ENCODE measurements at places on chromosomes 5 and 9.

DNA sequence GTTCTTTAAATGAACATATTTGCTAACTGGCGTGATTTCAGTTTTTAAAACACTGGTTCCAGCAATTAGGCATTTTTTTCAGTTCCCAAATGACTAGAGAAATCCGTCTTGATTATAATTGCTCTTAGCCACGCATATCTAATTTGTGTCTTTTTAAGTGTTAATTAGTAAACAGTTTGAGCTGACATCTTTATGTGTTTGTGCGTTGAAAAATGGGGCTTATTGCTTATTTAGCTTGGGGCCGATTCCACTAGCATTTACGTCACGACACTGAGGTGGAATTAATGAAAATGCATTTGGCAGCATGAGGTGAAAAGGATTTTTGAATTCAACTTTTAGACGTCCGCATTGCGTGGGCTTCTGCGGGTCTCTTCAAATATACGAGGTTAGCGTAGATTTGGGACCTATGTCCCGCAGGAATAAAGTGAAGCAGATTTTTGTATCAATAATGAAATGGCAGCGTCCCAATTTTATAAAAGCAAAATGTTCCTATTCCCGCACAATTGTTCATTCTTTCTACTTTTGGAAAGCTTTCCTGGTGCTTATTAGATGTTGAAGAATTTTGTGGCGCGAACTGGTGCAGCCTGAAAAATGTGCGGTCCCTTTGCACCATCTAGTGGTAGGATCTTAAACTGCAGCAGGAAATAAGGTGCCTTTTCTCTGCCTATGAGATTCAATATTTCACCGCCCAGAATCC lies 122.7 kb upstream of the LMX1B start:
- DNase-seq = peak; percentile 65

- no peak for DNase-seq
Observed at GRCh38 chr5:57825031-57825686, 342.5 kb upstream of the ACTBL2 start.

DNA sequence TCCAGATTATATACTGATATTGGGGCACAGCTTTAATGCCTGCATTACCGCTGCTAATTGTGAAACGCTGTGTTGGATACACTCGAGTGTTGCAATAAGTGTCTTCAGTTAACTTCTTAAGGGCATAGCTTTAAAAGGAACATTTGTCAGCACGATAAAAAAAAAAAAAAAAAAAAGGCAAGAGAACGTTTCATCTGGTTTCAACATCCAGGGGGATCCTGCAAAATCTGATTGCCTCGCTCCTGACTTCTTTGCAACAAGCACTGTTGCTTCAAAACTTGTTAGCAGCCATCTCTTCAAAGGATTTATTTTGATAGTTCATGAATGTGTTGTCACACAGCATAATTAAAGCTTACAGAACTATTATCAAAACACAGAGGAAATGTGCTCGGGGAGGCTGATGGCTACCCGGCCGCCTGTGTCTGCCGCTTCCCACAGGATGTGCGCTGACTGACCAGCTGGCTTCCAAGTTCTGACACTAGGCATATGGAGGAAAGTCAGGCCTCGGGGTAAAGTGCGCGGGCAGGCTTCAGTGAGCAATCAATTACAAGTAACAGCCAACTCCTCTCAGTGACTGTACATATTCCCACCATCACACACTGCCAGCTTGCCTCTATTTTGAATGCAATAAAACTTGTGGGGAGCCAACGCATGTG lies 77.7 kb downstream of the EBF1 start:
- peak; percentile 29 for DNase-seq

- no peak for DNase-seq
Observed at GRCh38 chr5:128199104-128199503, 115.5 kb downstream of the SLC12A2 start.

GRCh38 chr5:172370237-172370640 lies 84.1 kb downstream of the SH3PXD2B start:
- no peak for DNase-seq

DNA sequence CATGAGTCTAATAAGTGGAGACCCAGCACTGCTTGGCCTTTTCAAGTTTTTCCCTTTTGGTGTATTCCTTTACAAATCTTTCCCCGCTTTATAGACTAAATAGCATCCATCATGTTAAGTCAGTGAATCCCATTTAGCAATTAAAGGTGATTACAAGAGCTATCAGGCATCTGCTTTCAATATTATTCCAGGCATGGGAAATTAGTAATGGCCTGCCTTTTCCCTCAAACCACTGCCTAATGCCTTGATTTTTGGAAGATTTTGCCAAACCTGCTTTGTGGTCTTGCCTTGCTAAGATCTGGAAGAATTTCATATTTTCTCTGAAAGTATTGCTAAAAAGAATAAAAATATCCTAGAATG lies 102.8 kb upstream of the GNA14 start:
- no peak for DNase-seq

- DNase-seq = no peak
Observed at GRCh38 chr5:178602752-178603151, 12.6 kb upstream of the COL23A1 start.

GRCh38 chr9:98583417-98583816 lies 125.3 kb downstream of the GABBR2 start:
- no peak for DNase-seq

GRCh38 chr9:26163931-26164330 lies 485.7 kb upstream of the TUSC1 start:
- no peak for DNase-seq

- peak; percentile 32 for DNase-seq
Observed at GRCh38 chr9:33166231-33167083, 679 bp downstream of the B4GALT1 start.

DNA sequence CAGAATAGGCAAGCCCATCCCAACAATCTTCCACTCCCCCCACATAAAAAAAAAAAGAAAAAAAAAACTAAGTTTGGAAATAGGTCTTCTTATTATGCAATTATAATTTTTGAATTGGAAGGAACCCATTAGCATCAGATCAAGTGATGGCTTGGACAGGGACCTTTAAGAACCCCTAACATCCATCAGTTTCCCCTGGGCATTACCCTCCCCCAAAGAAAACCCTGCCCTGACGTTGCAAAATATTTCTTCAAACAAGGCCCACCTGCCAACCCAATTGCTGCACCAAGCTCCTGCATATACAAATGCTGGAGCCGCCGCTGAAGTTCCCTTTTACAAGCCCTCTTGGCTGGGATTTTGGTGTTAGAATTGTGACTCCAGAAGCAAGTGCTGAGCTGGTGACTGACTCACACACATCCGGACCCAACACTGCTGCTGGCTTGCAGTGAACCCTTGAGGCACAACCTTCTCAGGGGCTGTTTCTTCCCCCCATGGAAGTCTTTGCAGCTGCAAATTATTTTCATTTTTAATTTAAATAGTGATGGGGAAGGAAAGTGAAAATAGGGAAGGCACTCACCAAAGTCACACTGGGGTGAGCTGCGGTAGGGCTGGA lies 56.1 kb upstream of the AFAP1L1 start:
- DNase-seq = no peak

- no peak for DNase-seq
Observed at GRCh38 chr9:79707589-79707988, 135.8 kb downstream of the TLE4 start.

- DNase-seq = no peak
Observed at GRCh38 chr5:143177263-143177983, 226.1 kb downstream of the NR3C1 start.

DNA sequence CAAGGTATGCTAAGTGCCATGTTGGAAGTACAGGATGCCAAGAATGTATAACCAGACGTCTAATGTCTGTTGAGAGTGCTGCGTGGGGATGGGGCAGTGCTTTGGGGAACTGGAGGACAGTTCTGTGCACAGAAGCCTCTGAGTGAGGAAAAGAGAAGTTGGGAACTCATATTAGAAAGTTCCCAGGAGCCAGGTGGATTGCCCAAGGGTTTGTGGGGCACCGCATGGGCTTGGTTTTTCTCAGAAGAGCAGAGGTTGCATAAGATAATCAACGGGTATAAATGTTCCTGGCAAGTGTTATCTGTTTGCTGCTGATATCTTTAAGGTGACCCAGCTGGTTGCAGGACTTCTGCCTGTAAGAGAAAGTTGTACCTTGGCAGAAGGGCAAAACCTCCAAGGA lies 13.1 kb downstream of the HRH2 start:
- no peak for DNase-seq

GRCh38 chr9:91714020-91714806 lies 235.8 kb downstream of the ROR2 start:
- no peak for DNase-seq

DNA sequence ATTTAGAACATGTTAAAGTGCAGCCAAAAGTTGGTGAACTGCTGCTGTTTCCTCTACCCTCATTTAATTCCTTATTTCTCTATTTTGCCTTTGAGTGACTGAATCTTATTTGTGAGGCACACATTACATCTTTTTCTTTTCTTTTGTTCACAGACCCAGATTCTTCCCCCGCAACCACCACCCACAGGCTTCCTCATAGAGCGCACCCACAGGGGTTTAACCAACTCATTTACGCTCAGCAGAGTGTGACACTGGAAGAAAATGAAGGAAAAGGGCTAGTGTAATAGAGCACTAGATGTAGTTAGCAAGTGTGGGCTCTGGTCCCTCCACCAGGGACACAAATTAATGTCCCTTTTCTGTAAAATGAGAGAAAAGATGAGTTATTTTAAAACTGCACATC lies 200.7 kb downstream of the PARP8 start:
- DNase-seq = no peak

- no peak for DNase-seq
Observed at GRCh38 chr5:36701085-36701698, 94.8 kb downstream of the SLC1A3 start.

- no peak for DNase-seq
Observed at GRCh38 chr5:158055111-158055501, 196.2 kb upstream of the CLINT1 start.

- no peak for DNase-seq
Observed at GRCh38 chr9:12716823-12717600, 23.8 kb downstream of the TYRP1 start.

DNA sequence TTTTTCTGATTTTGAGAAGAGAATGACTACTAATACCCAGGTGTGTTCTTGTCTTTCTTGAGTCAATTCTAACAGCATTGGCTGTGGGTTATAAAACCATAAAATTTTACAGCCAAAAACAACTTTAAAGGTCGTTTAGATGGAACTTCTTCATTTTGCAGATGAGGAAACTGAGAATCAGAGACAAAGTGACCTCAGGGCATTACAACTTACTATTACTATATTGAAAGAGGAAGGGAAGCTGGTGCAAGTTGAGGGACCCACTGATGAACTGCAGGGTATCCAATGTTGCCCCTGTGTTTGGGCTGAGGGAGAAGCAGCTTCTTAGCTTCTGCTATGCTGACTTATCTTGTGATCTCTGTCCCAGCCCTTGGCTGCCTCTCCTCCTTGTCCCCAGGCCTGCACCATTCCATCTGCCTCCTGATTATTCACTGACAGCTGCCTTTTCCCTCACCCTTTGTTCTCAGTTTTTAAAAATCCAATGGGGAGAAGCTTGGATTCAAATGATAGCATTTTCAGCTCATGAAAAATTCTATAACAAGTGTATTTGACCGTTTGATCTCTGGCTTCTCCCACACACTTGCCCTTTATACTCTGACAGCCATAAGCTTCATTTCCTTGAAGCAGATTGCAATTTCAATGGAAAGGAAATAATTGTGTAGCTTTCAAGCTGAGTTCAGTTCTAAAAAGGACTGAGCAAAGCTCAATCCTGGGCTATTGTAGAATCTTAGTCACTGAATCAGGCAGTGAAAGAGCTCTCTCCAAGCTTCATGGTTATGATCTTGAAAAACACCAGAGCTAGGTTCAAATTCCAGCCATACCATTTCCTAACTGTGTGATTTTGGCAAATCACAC lies 68.5 kb downstream of the TMC1 start:
- DNase-seq = peak; percentile 22

DNA sequence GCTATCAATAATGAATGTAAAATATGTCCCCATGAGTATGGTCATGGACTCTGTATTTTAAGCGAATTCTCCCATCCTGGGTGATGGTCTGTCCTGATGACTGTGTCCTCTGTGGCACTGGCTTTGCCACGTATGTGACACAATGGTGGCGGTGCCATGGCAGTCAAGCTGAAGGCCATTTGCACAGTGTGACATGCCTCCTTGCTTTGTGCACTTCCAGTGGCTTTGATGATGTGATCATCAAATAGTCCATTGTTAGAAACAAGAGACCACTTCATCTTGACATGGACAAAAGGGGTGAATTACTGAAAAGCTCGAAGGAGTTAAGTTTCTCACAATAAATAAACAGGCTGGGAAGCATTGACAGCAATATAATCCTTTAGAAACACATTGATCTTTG lies 31.0 kb upstream of the PRRC1 start:
- no peak for DNase-seq

DNA sequence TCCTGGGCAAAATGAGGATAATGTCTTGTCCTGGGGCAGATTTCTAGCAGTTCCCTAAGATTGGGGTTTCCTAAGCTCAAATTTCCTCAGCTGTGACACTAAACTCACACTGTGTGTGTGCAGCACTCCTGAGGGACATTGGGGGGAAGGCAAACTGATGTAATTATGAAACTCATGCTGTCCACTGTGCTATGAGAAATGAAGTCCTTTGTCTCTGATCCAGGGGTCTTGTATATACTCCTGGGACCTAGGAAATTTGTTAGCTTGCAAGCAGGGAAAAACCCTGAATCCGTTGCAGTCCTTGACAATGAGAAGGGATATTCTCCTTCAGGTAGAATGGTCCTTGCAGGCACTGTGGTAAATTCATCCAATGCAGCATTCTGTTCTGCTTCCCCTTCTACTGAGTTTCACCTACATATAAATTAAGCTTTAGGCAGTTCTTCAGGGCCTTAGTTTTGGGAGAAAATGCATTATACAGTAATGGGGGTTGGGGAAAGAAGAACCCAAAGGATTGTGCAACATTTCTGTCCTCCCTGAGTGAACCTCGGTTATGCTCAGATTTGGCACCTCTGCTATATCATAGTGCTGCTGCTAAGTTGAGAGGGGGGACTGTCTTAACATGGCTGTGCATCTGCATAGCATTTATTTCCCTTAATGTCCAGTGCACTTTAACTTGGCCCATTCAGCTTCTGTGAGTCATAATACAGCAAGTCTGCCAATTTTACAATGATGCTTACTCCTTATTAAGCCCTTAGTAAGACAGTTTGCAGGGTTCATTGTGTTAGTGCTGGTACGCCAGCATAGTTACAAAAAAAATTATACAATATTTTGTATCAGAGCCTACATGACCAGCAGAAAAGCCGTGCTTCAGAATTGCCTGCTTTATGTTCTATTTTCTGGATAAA lies 80.2 kb downstream of the PJA2 start:
- DNase-seq = peak; percentile 49

- peak; percentile 62 for DNase-seq
Observed at GRCh38 chr5:137995077-137995748, 37.7 kb downstream of the FAM13B start.

DNA sequence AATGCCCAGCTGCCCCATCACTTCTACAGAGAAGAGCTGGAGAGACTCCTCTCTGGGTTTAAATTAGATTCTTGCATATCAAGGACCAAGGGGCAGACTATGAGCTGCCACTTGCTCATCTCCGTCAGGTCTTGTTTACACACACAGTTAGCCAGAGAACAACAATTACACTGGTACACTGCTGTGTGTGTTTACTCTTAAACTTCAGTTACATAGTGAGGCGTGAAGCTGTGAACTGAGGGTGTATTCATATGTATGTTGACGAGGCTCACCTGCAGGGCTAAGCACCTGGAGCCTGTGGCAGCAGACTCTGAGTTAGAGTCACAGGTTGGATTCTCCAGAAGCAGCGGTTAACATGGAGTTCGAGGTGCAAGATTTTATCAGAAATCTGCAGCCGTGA lies 155.4 kb upstream of the ANKH start:
- DNase-seq = no peak

GRCh38 chr5:72241346-72242003 lies 78.6 kb downstream of the MRPS27 start:
- DNase-seq = no peak

- DNase-seq = no peak
Observed at GRCh38 chr9:112881331-112881730, 9.3 kb downstream of the SLC46A2 start.

- DNase-seq = peak; percentile 48
Observed at GRCh38 chr9:130682421-130683121, 11.0 kb upstream of the EXOSC2 start.

Data from dermis microvascular lymphatic vessel endothelial cell (primary cell).